ENCODE measurements at places on chromosomes 3 and 15.

GRCh38 chr3:24522146-24522579, 27.5 kb upstream of the THRB start:
- no peaks in the 10 kb centered on the region for H3K36me3 ChIP-seq
- no peak overlapping the region for H3K27ac ChIP-seq
- H3K4me1 ChIP-seq: no peaks in the 10 kb centered on the region

DNA sequence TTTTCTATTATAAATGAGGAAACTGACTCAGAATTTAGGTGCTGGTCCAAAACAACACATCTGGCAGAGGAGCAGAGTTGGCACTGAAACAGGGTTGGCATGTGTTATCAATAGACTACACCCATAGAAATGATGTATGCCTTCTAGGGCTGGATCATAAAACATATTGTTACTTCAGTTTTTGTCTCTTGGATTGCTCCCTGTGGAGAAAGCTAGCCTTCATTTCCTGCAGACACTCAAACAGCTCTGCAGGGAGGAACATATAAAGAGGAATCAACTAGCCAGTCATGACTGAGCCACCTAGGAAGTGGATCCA, 507 bp upstream of the MRPL3 start:
- H3K4me3 ChIP-seq: peak overlapping the region; percentile 79
- peaks cover 23% of the 10 kb centered on the region for H3K4me1 ChIP-seq

DNA sequence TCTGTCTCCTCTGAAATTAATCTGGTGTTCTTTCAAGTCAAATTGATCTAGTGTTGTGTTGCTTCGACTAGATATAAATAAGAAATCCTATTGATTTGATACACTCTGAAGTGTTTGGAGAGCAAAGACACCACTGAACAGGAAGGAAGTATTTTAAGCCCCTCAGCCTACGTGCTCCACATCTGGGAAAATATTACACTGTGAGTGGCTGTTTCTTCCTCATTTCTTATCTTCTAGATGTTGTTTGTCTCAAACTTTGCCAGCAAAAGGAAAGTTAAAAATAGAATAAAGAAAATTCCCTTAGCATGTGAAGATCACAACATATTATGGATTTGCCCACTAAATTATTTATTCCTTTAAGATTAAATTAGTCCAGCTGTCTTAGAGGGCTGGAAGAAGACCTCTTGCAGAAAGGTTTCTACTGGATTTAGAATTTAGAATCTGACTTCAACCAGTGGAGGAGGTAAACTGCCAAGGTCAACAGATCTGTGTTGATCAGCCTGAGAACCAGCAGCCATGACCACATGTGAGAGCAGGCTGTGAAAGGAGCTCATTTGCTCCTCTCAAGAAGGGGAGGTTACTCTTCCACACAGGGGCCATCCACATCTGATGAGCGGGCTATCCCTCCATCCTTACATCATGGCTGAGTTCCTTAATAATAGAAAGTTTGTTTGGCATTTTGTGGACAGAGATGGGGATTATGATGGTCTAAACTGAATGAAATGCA, 46.3 kb upstream of the ACKR4 start:
- H3K27me3 ChIP-seq: no peaks in the 10 kb centered on the region
- H3K4me1 ChIP-seq: no peaks in the 10 kb centered on the region
- no peak for DNase-seq
- H3K36me3 ChIP-seq: no peaks in the 10 kb centered on the region

- no peaks in the 10 kb centered on the region for H3K27me3 ChIP-seq
- H3K27ac ChIP-seq: no peak overlapping the region
- no peak overlapping the region for H3K4me3 ChIP-seq
- no peaks in the 10 kb centered on the region for H3K4me1 ChIP-seq
- no peak for DNase-seq
Measured at GRCh38 chr3:29903600-29903999, 622.7 kb downstream of the RBMS3 start.

DNA sequence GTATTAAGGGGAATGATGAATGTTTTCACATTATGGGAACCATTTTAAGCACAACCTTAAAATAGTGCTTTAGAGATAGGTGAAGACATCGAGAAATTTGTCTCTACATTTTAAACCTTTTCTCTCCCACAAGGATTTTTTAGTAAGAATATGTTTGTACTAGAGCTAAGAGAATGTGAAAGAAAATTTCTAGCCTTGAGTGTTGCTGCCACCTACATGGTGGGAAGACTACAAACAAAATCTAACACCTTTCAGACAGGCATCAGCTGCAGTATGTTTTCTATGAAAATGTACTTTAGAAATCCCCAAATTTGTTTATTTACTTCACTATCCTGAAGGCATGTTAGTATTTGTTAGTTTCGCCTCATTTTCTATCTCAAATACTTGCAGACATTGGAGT, 247.4 kb downstream of the WDR72 start:
- DNase-seq: no peak
- no peaks in the 10 kb centered on the region for H3K27me3 ChIP-seq
- no peaks in the 10 kb centered on the region for H3K36me3 ChIP-seq

DNA sequence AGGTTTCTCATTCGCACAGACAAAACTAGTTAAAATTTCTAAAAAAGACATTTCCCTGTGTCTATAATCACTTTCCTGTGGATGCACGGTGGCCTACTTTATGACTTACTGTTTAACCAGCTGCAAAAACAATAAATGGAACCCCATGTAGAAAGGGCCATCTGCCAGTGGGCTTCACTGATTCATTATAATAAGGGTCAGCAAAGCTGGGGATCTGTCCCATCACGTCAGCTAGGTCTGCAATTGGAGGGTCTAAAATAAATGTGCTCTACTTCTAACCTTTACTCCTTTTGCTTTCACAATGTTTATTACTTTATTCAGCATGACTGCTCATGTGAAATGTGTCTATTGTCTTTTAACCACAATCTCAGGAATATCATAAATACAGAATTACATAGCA, 43.1 kb upstream of the NMD3 start:
- H3K4me1 ChIP-seq: no peaks in the 10 kb centered on the region
- no peak overlapping the region for H3K4me3 ChIP-seq
- H3K27me3 ChIP-seq: peaks cover 3% of the 10 kb centered on the region
- H3K36me3 ChIP-seq: no peaks in the 10 kb centered on the region
- H3K27ac ChIP-seq: no peak overlapping the region
- DNase-seq: no peak

DNA sequence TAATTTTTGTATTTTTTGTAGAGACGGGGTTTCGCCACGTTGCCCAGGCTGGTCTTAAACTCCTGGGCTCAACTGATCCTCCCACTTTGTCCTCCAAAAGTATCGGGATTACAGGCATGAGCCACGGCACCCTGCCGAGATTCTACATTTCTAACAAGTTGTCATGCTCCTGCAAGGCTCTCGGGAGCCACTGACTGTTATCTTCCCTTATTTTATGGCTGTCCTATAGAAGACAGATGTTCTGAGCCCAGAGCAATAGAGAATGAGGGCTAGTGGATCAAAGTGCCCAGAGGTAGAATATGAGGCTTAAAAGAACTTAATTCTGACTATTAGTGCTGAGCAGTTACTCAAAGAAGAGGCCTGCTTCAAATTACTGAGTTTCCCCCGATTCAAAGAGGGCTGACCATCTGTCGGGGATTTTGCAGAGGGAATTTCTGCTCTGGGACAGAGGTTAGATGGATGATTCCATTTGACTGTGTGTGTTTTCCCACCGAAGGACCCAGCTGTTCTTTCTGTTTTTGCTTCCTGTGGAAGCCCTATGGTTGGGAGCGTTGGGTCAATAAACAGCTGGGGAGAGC, 39.5 kb downstream of the ITPR1 start:
- H3K27ac ChIP-seq: no peak overlapping the region
- H3K4me3 ChIP-seq: no peak overlapping the region
- H3K27me3 ChIP-seq: no peaks in the 10 kb centered on the region
- no peak for DNase-seq
- H3K4me1 ChIP-seq: no peaks in the 10 kb centered on the region

- no peak overlapping the region for H3K4me3 ChIP-seq
- DNase-seq: no peak
- H3K27me3 ChIP-seq: no peaks in the 10 kb centered on the region
- H3K27ac ChIP-seq: no peak overlapping the region
- no peaks in the 10 kb centered on the region for H3K36me3 ChIP-seq
- H3K4me1 ChIP-seq: no peaks in the 10 kb centered on the region
Measured at GRCh38 chr3:140035871-140036270, 100.9 kb downstream of the CLSTN2 start.

DNA sequence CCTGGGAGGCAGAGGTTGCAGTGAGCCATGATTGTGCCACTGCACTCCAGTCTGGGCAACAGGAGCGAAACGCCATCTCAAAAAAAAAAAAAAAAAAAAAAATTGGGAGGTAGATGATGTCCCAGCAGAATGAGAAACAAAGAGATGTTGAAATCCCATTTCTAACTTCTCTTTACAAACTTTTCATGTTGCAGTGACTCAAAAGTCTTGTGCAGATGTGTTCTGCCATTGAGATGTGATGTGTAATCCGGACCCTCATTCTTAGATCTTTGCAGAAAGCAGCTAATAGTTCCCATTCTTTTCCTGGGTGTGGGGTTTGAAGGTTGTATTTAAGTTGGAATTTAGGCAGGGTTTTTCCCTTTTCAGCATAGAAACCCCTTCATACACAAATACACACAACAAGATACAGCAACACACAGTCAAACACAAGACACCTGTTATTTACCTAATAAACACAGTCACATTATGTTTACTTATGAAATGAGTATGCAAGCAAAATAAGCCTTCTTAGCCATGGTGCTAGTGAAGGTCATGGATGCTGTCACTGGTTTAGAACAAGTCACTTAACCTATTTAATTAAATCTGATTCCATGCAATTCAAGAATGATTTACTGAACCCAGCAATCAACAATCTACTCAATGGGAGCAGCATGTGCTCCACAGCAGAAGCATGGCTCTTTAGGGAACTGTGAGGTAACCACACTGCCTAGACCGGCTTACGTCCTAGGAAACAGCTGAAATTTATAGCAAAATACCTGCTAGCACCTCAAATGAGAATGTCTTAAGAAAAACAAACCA, 14.9 kb downstream of the SIAH2 start:
- H3K4me3 ChIP-seq: no peak overlapping the region
- DNase-seq: no peak
- H3K36me3 ChIP-seq: no peaks in the 10 kb centered on the region

- no peak for DNase-seq
- H3K27ac ChIP-seq: no peak overlapping the region
- H3K4me1 ChIP-seq: no peaks in the 10 kb centered on the region
- H3K36me3 ChIP-seq: no peaks in the 10 kb centered on the region
Measured at GRCh38 chr15:56371495-56372147, 6.4 kb downstream of the TEX9 start.

GRCh38 chr15:26066896-26067295, 203.8 kb upstream of the ATP10A start:
- H3K36me3 ChIP-seq: no peaks in the 10 kb centered on the region
- no peak overlapping the region for H3K27ac ChIP-seq
- H3K4me3 ChIP-seq: no peak overlapping the region
- no peak for DNase-seq

- H3K27ac ChIP-seq: no peak overlapping the region
- no peaks in the 10 kb centered on the region for H3K36me3 ChIP-seq
- H3K4me3 ChIP-seq: no peak overlapping the region
- no peaks in the 10 kb centered on the region for H3K4me1 ChIP-seq
Measured at GRCh38 chr3:171850320-171850959, 7.3 kb downstream of the TMEM212 start.

- no peak for DNase-seq
- no peaks in the 10 kb centered on the region for H3K27me3 ChIP-seq
- H3K4me1 ChIP-seq: no peaks in the 10 kb centered on the region
- no peak overlapping the region for H3K27ac ChIP-seq
- no peak overlapping the region for H3K4me3 ChIP-seq
Measured at GRCh38 chr15:67715170-67715569, 110.1 kb upstream of the SKOR1 start.

DNA sequence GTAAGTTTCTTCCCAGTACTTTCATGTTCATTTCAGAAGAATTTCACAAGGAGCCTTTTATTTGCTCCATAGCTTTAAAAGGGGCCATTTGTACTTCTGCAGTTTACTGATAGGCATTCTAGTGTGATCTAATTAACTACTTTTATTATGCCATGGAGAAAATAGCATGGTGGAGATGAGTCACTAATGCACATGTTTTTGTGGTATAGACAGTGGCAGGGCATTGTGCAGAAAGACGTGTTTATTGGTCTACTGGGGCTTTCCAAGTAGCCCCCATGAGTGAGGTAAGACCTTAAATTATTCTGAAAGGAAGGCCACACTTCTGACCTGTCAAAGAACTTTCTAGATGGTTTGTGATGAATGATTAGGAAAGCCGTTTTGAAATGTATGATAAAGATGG, 810.0 kb upstream of the NR2F2 start:
- H3K4me1 ChIP-seq: no peaks in the 10 kb centered on the region
- no peak overlapping the region for H3K27ac ChIP-seq
- H3K36me3 ChIP-seq: no peaks in the 10 kb centered on the region
- H3K4me3 ChIP-seq: no peak overlapping the region

GRCh38 chr3:143099210-143099609, 20.4 kb upstream of the CHST2 start:
- DNase-seq: no peak
- no peaks in the 10 kb centered on the region for H3K36me3 ChIP-seq
- no peak overlapping the region for H3K27ac ChIP-seq
- no peaks in the 10 kb centered on the region for H3K4me1 ChIP-seq
- no peaks in the 10 kb centered on the region for H3K27me3 ChIP-seq

DNA sequence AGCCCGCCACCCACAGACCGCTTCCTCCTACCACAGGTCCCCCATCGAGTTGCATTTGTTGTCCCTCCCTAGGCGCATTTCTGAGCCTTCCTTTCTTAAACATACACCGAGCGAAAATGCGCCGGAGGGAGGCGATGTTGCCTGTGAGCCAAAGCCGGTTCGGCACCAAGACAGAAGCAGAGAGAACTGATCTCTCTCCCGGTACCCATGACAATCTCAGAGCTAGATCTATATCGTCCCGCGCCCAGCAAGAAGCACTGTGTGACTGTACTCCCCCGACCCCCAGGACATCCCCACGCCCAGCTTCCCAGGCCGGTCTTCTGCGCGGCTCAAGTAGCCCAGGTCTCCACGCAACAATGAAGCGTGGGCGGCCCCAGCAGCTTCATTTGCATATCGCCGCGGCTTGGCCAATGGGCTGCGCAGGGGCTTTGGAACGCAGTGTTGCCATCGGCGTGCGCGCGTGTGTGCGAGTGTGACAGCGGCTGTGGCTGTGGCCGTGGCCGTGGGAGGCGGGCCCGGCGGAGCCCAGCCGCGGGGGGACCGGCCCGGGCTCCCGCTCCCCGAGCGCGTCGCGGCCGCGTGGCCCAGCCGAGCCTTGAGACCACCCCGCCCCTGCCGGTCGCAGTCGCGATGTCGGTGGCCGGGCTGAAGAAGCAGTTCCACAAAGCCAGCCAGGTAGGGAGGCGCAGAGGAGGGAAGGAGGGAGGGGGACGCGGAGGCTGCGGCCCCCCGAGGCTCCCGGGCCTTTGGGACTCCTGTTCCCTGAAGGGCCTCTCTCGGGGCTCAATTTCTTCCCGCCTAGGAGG, at the start of gene SH3GL3:
TSS of gene SH3GL3 (plus strand) at position 438 of the 806 bp plus-strand sequence. CDS start at position 631, 193 bp downstream.
- no peaks in the 10 kb centered on the region for H3K27me3 ChIP-seq
- DNase-seq: peak; percentile 17
- H3K4me3 ChIP-seq: no peak within 1 kb of the TSS
- no peak within 1 kb of the TSS for H3K27ac ChIP-seq

GRCh38 chr3:184003187-184003967, 14.3 kb downstream of the ABCC5 start:
- no peak overlapping the region for H3K27ac ChIP-seq
- no peaks in the 10 kb centered on the region for H3K4me1 ChIP-seq
- no peak for DNase-seq
- H3K4me3 ChIP-seq: no peak overlapping the region
- H3K36me3 ChIP-seq: no peaks in the 10 kb centered on the region

All from naive thymus-derived CD4-positive, alpha-beta T cell (primary cell).